Kidney glomerular epithelial cell (primary cell): ENCODE measurements at places on chromosomes 6 and 20.

GRCh38 chr6:77030929-77031674, 432.2 kb downstream of the HTR1B start:
- DNase-seq, result no peak

- DNase-seq, result peak; percentile 5
Observed at GRCh38 chr6:30378290-30378937, 33.5 kb downstream of the RPP21 start.

DNA sequence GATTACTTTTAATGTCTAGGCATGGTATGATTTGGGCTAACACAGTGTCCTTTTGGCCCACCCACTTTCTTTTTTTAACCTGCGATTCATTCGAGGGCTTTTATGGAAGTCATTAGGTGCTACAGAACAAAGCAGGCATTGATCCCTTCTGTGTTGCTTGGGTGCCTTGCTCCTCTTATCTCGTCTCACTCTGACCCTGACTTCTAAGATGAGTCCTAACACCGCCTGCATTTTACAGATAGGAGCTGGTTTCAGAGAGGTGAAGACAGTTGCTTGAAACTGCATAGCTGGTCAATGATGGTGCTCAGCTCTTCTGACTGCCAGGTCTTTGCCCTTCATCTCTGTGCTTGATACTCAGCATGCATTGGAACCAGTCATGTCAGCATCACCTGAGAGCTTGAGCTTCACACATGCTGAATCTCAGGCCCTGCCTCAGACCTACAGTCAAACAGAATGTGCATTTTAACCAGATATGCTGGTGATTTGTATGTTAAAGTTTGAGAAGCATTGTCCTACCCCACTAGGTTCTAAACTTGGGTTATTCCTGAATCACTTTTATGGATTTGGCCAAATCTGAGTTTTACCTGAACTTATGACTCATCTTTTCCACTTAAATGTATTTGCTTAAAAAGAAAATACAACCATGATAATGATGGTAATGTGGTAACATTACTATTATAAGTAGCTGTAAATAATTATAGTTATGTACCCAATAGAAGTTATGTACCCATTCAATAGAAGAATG, 142.3 kb downstream of the PLCB4 start:
- DNase-seq, result no peak

DNA sequence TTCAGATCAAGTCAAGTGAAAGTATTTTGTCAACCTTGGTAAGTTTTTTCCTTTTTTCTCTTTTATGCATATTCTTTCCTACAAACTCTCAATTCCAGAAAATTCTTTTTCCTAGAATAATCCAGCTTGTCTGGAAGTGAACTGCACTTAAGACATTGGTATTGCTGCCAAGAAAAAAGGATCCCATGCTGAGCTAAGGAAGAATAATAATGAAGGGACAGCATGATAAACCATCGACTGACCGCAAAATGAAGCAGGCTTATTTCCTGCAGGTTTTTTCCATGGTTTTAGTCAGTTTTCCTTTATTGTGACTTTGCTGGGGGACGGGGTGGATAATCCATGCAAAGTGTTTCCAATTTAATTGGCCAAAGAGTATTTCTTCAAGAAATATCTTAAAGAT, 857.6 kb upstream of the SLC35B3 start:
- no peak for DNase-seq

DNA sequence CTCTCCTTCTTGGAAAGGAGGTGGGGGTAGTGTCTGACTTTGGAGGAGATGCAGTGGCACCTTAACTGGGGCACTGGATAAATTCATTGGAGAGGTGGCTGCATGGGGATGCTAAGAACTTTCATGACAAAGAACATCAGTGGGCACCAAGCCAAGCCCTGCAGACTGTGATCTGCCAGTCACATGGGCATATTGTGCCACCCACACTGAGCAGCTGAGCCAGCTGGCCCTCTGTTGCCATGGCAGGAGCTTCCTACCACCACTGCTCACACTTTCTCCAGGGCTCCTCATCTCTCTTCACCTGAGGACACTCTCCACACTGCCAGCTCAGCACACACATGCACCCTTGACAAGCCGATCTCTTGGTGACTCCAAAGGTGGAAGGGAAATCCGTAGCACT, 715.6 kb downstream of the QKI start:
- DNase-seq, result no peak

GRCh38 chr20:33233129-33233774, 2.5 kb upstream of the BPIFA1 start:
- no peak for DNase-seq

GRCh38 chr6:41209547-41210320, 8.8 kb upstream of the TREML2 start:
- no peak for DNase-seq

- no peak for DNase-seq
Observed at GRCh38 chr6:20729086-20729485, 194.8 kb downstream of the CDKAL1 start.

GRCh38 chr6:114989279-114989964, 646.6 kb upstream of the HS3ST5 start:
- no peak for DNase-seq

GRCh38 chr6:155687645-155688044, 232.0 kb upstream of the NOX3 start:
- no peak for DNase-seq

DNA sequence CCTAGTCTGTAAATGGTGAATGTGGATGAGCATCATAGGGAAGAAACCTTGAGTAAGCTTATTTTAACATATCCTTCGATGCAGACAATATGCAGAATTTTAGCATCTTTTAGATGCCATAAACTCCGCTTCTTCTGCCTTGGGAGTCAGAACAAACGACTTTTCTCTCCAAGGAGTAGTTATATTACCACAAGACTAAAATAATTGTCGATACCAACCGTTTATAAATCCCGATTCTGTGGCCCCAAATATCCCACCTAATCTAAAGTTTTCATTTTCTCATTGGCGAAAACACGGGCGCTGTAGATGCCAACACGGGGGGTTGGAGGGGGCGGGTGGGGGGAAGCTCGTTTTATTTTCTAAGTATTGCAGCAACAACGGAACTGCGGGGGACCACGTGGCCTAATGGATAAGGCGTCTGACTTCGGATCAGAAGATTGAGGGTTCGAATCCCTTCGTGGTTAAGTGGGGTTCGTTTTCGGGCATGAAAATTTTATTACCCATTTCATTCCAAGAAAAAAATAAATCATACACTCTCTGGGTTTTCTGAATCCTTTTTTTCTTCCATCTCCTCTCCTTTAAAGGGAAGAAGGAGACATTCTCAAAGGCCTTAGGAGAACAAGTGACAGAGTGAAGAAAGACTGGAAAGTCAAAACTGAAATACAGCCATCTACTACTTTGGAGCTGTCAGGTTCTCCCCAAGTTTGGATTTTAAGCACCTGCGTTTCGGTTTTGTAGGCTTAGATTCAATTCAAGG, 65.5 kb upstream of the BTN3A2 start:
- DNase-seq, result no peak

- DNase-seq, result no peak
Observed at GRCh38 chr6:159513914-159514313, 179.1 kb downstream of the SOD2 start.
